HT1080 (cell line): ENCODE measurements at places on chromosomes 12 and 14. TPM values are rescaled to one million over a fixed set of nuclear protein-coding genes. Genes with fewer than 3 reads are reported as not detected.
A peak's percentile ranks its signal among the peaks of the same experiment; 100 is the strongest.

DNA sequence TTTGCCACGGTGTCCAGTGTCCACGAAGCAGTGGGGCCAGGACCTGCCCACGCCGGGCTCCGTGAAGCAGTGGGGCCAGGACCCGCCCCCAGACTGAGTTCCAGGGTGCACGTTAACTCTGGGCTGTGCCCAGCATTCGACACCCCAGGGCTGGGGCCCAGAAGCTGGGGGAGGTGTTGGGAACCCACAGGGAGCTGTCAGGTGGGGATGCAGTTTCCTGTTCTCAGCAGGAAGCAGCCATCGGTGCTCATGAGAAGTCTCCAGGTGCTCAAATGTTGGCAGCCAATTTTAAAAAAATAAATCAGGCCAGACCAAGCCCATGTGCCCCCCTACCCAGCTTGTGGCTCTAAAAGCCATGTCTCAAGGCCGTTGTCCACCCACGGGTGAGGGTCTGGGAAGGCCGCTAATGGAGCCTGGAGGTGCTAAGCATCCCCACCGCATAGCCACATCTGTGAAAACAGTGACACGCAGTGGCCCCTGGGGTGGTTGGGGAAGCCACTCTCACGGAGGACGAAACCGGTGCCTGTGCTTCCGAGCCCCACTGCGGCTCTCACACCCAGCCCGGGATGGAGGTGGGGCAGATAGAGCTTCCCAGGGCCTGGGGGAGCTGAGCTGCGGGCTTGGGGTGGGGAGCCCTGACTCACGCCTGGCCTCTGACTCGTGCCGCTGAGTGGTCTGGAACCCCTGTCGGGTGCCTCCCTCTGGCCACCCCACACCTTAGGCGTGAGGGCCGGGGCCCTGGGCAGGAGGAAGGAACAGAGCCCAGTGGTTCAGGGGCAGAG is 53.5 kb downstream of the FBRSL1 start:
- no peak for DNase-seq

GRCh38 chr14:20387576-20387975 is 25.7 kb downstream of the TEP1 start:
- DNase-seq: no peak

DNA sequence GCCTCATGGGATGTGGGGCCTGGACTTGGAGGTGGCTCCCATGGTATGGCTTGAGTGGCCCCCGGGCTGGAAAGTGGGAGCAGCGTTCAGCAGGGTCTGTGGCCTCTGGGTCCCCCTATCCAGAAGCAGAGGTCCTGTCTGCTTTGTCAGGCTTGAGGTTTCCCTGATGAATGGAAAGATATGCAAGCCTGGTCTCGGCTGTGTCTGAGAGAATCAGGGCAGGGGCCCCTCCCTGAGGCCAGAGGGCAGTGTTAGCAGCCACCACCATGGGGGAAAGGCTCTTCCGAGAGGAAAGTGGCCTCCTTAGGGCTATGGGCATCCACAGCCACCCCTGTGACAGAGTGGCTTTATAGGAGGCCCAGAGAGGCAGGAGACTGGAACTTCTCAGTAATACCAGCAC is 128.2 kb downstream of the VRK1 start:
- DNase-seq: no peak

DNA sequence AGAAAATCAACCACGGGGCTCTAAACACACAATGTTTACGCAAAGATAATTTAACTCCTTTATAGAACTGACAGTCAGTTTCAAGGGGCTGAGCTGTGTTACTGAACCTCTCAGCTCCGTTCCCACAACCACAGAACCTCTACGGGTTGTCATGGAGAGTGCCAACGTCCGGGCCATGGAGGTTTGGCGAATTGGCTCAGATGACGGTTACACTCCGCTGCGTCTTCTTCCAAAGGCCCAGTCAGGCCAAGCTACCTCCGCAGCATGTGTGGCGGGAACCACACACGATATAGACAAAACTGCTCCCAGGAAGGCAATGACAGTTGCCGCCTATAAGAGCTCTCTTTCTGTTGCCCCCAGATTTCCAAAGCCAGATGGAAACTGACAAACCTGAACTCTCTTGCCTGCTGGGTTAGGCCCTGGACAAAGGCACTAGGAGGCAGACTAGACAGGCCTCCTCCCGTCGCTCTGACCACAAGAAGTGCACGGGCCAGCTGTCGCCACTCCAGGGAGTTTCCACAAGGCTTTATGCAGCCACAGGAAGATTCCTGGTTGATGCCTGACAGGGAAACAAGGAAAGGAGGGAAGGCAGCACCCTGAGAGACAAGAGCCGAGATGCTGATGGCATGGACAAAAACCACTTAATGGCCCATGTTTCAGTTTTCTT is 30.3 kb downstream of the CCDC88C start:
- DNase-seq: no peak

GRCh38 chr14:52333823-52334657 is 19.9 kb downstream of the PTGER2 start:
- no peak for DNase-seq

RPGRIP1 gene
- not detected in 2 replicates for total RNA-seq

DNA sequence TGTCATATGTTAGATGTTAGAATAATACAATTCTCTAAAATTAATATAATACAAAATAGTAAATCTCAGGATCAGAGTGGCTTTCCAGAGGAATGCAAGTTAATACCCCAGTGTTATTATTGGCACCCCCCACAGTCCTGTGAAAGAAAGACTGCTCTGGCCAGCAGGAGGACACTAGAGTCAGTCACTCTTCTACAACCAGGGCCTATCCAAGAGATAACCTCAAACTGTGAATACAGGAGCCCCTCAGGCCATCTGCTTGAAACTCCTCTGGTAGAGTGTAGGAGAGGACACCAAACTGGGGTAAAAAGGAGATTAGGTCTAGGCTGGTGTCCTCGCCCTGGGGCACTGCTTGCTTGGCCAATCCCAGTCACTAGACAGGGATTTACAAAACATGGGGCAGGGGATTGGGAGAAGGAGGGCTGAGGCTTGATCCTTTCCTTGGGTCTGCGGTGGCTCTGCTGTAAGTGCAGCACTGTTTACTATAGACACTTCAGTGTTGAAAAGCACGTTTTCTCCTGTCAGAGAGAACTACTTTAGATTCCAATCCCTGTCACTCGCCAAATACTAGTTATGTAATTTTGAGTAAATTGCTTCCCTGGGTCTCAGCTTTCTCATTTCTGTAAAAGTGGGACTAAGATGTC is 44.5 kb upstream of the PTPRR start:
- DNase-seq: no peak

PLEKHG7 gene
- total RNA-seq: not detected in 2 replicates

GRCh38 chr14:25381498-25381897 is 331.6 kb upstream of the STXBP6 start:
- DNase-seq: peak; percentile 74

MAP3K9 gene
- 3.6 and 4.5 TPM in 2 replicates for total RNA-seq

- DNase-seq: no peak
Measured at GRCh38 chr12:114691196-114691595, 7.2 kb upstream of the TBX3 start.

DNA sequence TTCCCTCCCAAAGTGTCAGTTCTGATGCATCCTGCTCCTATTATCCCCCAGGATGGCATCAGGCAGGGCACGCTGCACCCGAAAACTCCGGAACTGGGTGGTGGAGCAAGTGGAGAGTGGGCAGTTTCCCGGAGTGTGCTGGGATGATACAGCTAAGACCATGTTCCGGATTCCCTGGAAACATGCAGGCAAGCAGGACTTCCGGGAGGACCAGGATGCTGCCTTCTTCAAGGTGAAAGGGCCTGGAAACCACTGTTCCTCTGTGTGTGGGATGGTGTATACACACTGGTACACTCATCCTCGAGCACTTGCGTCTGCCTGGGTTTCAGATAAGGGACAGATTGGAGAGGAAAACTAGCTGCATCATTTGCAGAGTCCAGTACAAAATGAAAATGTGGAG is 1.0 kb downstream of the IRF9 start:
- no peak for DNase-seq

GRCh38 chr12:100593490-100593889 is 20.0 kb downstream of the GAS2L3 start:
- no peak for DNase-seq

- DNase-seq: peak; percentile 86
Measured at GRCh38 chr12:68915055-68915454, 17.9 kb downstream of the CPM start.

DNA sequence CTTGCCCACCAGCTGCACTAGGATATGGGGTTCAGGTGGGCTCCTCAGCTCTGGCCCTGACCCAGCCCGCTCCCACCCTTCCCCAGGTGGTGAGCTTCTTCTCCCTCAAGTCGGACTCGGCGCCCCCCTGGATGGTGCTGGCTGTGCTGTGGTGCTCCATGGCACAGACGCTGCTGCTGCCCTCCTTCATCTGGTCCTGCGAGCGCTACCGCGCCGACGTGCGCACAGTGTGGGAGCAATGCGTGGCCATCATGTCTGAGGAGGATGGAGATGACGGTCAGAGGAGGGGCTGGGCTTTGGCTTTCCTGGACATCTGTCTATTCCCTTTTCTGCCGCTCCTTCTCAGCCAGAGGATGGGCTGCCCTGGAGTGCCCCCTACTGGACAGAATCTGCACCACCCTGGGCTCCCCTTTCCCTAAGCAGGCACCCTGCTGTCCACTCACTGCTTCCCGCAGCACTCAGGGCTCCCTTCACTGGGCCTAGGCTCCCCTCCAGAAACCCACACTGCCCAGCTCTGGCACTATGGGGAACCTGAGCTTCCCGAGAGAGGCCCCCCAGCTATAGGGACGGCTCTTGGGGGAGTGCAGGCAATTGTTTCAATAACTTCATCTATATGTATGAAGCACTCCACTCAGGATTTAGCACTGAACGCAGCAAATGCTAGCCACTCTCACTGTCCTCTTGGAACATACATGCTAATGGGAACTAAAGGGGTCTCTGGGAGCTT is 2.6 kb upstream of the P3H3 start:
- DNase-seq: peak; percentile 89

DNA sequence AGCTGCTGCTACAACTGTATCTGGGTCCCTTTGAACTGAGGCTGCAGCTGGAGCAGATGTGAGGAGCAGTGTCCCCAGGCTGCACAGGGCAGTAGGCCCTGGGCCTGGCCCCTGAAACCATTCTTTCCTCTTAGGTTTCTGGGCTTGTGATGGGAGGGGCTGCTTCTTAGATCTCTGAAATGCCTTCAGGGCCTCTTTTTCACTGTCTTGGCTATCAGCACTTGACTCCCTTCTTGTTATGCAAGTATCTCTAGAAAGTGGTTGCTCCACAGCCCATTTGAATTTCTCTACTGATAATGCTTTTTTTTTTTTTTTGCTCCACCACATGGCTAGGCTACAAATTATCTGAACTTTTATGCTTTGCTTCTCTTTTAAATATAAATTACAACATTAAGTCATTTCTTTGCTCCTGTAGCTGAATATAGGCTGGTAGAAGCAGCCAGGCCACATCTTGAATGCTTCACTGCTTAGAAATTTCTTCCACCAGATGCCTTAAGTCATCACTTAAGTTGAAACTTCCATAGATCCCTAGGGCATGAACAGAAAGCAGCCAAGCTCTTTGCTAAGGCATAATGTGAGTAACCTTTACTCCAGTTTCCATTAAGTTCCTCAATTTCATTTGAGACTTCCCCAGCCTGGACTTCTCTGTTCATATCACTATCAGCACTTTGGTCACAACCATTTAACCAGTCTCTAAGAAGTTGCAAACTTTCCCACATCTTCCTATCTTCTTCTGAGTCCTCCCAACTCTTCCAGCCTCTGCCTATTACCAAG is 41.1 kb downstream of the ACSM4 start:
- no peak for DNase-seq

DNA sequence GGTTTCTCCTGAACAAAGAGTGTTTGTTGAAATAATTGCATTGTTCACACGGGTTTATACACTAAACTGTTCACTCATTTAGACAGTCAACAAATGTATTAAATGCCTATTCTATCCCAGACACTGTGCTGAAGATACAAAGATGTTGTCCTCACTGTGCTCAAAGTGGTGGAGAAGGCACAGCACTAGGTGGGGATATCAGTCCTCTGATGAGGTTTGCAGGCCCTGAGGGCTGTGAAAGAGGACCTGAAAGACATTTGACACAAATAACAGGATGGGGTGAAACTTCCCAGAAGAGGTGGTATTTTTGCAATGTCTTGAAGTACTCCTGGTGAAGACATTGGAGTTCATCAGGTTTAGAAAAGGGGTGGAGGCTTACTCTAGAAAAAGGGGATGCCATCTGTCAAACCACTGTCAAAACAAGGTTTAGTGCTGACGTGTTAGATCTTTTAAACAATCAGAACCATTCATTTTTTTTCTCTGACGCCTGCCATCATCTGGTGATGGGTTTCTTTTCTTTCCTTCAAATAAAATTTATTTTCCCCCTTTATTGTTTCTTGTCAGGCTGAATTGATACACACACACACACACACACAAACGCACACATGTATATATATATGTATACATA is 69.5 kb downstream of the ACSS3 start:
- DNase-seq: no peak

DNA sequence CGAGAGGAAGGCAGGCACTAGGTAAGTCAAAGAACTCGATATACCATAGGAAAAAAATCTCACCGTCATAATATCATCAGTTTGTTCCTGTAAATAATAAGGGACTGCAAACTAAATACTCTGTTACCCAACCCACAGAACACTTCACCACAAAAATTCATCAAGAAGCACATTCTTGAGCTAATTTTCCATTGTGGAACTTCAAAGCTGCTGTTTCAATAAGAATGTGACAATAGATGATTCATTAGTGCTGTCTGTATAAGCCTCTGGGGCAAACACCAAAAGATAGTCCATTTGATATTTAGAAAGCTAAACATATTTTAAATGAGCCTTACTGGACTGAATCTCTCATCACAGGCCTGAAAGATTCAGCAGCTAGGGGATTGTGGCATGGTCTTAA is 219.4 kb downstream of the KSR2 start:
- no peak for DNase-seq

PDE3A gene
- 0.40 and 0.43 TPM in 2 replicates for total RNA-seq

IFI27 gene
- total RNA-seq: 6.2 and 8.4 TPM in 2 replicates

SMAGP gene
- 30.7 and 51.2 TPM in 2 replicates for total RNA-seq

ARHGEF40 gene
- 16.5 and 18.8 TPM in 2 replicates for total RNA-seq

DNA sequence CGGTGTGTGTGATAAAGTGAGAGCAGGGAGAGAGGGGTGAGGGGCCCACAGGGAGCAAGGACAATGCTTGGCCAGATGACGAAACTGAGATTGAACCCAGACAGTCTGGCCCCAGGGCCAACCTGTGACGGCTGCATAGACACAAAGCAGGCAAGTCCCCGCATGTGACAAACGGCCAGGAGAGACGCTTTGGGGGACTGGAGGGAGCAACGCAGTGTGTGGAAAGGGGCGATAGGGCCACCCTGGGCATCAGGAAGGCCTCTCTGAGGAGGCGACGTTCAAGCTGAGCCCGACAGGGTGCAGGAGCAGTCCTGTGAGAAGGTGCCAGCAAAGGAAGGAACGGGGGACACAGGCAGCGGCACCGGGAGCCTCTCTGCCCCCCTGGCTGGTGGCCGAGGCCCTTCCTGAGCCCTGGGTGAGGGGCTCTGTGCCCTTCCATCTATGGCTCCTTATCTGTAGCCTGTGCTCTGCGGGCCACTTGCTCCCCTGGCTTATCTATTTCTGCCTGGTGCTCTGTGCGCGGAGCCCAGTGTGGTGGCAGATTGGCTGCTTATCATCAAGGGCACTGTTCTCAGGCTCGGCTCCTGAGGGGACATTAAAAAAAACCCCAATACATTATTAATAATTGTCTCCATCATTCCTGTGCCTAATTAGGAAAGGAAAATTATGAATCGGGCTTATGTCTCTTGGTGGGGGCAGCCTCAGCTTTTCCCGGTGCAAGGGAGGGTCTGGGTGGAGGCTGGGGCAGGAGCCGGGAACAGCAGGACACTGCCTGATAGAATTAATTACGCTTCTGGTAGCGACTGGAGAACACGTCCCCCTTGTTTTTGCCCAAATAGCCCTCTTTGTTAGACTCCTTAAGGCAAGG is 39.8 kb downstream of the PRIMA1 start:
- no peak for DNase-seq
